ENCODE measurements at places on chromosomes 13 and 19. TPM values are rescaled to one million over a fixed set of nuclear protein-coding genes. Genes with fewer than 3 reads are reported as not detected.

DNA sequence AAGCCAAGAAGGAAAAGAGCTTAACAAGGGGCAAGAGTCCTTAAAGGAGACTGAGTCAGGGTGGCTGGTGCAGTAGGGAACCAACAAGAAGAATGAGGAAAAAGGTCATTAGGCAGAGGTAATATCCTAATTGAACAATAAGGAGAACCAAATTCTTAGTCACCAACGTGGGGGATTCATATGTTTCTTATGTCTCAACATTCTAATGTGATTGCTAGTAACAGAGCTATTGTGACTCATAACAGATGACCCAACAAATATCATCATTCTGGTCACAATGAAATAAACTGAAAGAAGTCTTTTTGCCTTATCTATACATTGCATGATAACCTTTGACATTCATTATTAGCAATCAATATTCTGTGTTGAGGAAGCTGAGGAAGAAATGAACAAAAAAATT, 101.6 kb downstream of the RAP2A start:
- DNase-seq: peak; percentile 66

The RASGRP4 gene
- total RNA-seq: not detected

The TTYH1 gene
- total RNA-seq: not detected

GRCh38 chr13:87122551-87122950, 548.6 kb upstream of the SLITRK5 start:
- peak; percentile 63 for DNase-seq

DNA sequence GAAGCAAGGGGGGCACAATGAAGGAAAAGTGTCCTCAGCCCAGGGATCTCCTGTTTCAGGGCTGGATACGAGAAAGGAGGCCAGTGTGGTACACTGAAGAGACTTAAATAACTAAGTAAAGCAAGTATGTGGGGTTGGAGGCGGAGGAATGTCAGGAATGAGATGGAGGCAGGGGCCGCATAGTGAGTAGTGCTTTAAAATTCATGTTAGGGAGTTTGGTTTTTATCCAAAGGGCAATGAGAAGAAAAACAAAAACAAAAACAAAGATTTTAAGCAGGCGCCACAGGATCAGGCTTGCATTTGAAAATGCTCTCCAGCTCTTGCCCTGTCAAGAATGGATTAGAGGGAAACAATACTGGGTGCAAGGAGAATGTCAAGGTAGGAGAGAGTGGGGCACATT, 273.4 kb downstream of the DCLK1 start:
- DNase-seq: no peak

The CYP4F12 gene
- total RNA-seq: 7.8 TPM

DNA sequence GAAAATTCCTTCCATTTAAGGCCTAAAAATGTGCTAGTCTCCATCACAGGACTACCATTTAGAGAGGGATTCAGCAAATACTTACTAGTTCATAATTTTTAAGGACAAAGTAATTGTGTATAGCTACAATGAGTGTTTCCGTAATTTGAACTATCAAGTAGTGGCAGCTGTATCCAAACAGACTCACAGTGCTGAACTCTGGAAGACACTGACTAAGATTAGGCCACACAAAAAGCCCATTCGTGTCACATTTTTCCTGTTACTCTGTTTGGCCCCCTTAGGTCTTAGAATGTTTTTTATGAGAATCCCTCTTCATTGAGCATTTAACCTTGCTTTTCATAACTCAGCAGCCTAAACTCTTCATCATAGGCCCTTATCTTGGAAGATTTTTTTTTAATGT, 731.2 kb upstream of the PCDH9 start:
- DNase-seq: no peak

The PABPC3 gene
- total RNA-seq: under 0.01 TPM

- no peak for DNase-seq
Observed at GRCh38 chr13:66781241-66781640, 448.9 kb downstream of the PCDH9 start.

GRCh38 chr13:84962849-84963248, 836.4 kb downstream of the SLITRK6 start:
- no peak for DNase-seq

The ERCC1 gene
- 65.0 TPM for total RNA-seq

DNA sequence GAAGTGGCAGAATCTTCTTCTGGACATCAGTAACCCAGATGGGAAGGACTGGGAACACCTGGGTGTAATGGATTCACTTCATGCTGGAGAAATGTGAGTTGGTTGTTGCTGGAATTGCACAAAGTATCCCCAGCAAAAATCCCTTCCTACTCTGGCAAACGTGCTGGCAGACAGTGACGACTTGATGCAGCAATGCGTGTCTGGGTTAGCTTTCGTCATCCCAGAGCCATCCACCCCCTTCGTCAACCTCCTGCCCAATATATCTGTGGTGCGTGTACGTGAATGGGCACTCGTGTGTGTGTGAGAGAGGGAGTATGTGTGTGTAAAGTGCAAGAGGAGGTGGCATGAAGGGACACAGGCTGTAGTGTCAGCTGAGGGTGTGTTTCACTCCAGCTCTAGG, 70.9 kb downstream of the TM9SF2 start:
- DNase-seq: no peak

GRCh38 chr13:76503766-76504165, 382.4 kb downstream of the KCTD12 start:
- no peak for DNase-seq

The CDC42EP5 gene
- 18.2 TPM for total RNA-seq

The NLRP11 gene
- total RNA-seq: not detected

DNA sequence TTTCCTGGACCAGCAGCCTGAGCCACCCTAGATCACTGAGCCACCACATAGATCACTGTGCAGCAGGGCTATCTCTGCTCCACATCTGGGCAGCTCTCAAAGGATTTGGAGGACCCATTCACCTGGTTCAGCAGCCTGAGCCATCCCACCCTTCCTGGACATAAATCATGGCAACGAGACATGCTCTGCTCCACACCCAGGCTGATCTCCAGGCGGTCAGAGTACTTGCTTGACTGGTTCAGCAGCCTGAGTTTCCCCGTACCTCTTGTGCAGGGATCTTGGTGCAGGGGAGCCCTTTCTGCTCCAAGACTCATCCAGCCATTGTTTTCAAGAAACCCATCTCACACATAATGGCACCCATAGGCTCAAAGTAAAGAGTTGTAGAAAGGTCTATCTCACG, 195.3 kb downstream of the LIG4 start:
- DNase-seq: peak; percentile 5

- DNase-seq: peak; percentile 46
Observed at GRCh38 chr13:64639206-64639605, 2590.9 kb downstream of the PCDH9 start.

DNA sequence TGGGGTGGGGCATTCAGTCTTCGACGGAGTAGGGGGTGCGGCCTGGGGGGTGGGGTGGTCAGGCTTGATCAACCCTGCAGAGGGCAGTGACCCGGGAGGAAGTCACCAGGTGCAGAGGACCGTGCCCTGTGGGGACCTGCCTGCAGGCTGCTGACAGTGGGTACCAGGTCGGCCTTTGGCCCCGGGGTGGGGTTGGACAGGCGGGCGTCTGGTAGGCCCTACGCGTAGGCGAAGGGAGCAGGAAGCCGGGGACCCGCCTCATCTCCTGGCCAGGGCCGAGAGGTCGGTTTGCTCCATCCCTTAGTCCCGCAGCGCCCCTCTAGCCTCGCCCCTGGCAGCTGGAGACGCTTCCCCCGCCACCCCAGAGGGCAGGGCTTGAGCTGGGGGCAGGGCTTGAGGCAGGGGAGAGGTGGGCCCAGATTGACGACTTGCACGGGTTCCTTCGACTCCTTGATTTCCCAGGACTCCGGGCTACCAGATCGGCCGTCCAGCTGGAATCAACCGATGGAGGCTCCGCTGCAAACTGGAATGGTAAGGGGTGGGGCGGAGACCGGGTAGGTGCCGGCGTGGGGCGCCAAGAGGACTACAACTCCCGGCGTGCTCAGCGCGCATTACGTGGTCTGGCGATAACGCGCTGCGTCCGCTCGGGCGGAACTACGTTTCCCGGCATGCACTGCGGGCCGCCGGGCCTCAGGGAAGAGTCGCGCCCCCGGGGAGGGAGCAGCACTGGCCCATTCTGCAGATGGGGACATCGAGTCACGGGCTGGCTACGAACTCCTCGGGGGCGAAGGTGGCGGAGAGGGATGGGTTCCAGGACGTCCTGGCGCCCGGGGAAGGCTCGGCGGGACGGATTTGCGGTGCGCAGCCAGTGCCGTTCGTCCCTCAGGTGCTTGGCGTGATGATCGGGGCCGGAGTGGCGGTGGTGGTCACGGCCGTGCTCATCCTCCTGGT, at the start of gene PNPLA6:
TSS of gene PNPLA6 (plus strand) at position 671 of the 951 bp plus-strand sequence. CDS start at position 743, 72 bp downstream.
- DNase-seq: peak; percentile 82

- no peak for DNase-seq
Observed at GRCh38 chr13:77574096-77574495, 38.6 kb downstream of the SCEL start.

The GMIP gene
- total RNA-seq: 3.2 TPM

GRCh38 chr13:75255653-75256052, 226.3 kb downstream of the TBC1D4 start:
- DNase-seq: peak; percentile 32

DNA sequence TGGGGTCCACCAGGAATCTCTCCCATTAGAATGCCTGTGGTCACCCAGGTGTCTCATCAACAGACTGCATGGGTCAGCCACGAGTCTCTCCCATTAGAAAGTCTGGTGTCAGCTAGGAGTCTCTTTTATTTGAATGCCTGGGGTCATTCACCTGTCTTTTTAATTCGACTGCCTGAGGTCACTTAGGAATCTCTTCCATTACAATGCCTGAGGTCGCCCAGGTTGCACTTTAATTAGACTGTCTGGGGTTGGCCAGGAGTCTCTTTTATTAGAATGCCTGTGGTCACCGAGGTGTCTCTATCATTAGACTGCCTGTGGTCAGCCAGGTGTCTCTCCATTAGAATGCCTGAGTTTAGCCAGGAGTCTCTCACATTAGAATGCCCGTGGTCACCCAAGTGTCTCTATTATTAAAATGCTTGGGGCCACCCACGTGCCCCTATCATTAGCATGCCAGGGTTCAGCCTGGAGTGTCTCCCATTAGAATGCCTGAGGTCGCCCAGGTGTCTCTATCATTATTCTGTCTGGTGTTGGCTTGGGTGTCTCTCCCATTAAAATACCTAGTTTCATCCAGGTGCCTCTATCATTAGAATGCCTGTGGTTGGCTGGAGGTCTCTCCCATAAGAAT, 1474.3 kb downstream of the UQCRFS1 start:
- DNase-seq: no peak

The MYO1F gene
- not detected for total RNA-seq

The ZNF225 gene
- 4.2 TPM for total RNA-seq

The CD209 gene
- total RNA-seq: not detected

DNA sequence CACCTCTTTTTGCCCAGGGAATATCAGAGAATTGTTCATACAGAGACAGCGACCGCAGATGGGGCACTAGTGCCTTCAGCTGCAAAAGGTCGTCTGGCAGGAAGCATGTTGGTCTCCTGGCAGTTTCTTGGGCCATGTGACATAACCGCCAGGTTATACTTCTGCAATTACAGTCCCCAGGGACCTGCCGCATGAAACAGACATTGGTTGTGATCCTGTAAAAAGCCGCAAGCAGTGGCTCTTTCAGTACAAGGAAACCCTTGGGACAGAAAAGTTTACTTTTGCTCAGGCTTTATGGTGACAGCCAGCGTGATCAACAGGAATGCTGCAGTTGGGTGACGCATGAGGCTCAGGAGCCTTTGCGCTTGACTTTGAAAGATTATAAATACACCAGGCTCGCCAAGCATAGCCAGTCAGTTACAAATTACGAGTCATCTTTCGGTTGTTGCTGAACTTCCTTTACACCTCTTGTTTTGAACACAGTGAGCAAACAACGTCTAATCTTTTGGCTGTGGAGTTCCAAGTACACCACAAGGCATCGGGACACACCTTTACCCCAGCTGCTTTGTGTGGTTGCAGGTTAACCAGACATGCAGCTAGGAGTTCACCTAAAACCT, 50.5 kb upstream of the UBE2L5 start:
- DNase-seq: peak; percentile 82

DNA sequence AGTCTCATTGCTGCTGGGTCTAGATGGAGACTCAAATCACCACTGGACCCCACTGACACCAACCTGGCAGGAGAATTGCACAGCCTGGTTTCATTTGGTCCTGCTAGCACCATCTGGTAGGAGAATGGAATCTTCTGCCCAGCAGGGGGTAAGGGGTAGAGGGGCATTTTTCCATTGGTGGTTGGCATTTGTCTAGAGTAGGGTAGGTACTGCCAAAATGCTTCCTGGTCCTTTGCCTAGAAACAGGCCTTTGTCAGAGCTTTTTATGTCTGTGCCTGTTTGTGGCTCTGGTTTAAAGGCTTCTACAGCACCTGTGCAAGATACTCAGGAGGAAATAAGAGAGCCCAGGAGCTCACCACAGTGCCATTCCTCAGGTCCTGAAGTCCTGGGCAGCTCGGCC, 121.3 kb downstream of the KCTD12 start:
- DNase-seq: no peak

DNA sequence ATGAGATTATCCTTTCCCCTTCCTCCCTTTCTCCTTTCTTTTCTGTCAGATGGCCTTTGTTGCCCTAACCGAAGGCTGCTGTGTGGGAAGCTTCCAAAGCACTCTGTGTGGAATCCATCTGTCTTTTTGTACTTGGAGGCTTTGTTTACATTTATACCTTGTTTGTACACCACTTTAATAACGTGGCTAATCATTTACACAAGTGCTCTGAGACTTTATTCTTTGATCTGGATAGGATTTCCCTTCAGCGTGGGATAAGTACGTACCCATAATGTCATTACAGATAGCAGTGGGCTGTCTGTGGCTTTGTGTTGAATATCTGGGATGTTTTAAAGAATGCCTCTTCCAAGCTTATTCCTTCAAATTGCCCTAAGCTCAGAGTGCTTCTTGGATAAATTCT, 684.7 kb upstream of the SLITRK5 start:
- DNase-seq: no peak

GRCh38 chr19:13597640-13598039, 91.4 kb upstream of the CACNA1A start:
- DNase-seq: peak; percentile 53

DNA sequence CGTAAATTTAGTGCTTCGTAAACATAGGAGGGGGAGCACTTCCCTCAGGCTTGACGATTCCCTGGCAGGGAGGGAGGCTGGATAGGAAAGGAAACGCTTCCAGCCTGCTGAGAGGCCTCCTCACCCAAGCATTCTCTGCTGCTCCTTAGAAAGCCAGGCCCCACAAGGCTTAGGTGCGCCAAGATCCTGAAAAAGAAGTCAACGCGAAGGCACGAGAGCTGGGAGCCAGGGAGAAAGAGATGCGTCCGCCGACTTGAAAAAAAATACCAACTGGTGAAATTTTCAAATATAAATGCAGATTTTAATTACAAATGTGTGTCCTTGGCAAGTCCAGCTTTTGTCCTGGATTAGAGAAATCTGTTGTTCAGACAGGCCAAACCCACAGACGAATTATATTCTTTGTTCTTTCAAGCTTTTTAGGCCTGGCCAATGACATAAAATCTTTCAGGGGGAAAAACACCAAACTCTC, 64.0 kb downstream of the ALOX5AP start:
- DNase-seq: no peak

DNA sequence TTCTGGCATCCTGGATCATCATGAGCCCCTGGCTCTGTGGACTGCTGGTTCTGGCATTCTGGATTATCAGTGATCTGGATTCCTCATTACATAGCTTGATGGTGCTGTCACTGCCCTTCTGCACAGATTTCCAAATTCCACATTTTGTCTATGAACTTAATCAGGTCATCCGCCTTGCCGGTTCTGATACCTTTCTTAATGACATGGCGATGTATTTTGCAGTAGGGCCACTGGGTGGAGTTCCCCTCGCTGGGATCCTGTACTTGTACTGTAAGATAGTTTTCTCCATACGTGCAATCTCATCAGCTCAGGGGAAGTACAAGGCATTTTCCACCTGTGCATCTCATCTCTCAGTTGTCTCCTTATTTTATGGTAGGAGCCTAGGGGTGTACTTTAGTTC, 24.4 kb upstream of the OR7C2 start:
- DNase-seq: no peak

- no peak for DNase-seq
Observed at GRCh38 chr13:34144142-34144541, 326.2 kb downstream of the RFC3 start.

GRCh38 chr13:109476001-109476400, 310.4 kb downstream of the IRS2 start:
- DNase-seq: no peak

Data from bronchial epithelial cell (primary cell).